ENCODE measurements at places on chromosomes 6 and 20.

GRCh38 chr6:11217360-11218101 lies 14.9 kb downstream of the NEDD9 start:
- no peak for DNase-seq

- DNase-seq, result no peak
These were observed 148.3 kb upstream of the SCGN start for GRCh38 chr6:25503686-25504085.

DNA sequence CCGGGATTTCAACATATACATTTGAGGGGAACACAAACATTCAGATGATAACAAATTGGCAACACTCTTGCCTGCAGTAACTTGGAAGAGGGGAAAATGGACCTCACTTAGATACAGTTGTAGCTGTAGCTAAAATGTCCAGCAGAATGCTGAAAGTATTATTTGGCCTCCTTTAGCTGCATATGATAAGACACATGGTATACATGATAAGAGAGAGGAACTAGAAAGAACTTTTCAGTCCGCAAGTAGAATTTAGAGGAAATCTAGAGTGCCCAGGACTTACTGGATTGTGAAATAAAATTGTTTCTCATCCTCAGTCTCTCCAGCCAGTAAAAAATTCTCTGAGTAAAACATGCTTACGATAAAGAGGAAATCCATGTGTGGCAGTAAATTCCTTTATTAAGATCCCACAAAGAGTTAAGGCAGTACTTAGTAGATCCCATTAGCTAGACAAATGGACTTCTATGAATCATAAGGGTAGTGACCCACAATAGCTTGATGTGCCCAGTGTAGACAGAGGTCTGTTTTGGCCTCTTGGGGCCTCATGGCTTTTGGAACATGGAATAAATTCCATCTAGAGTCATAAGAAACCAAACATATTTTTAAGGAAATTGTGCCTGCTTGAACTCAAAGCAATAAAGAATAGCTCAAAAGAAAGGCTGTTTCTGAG lies 87.9 kb upstream of the RBM24 start:
- no peak for DNase-seq

GRCh38 chr20:14778875-14779274 lies 441.5 kb upstream of the FLRT3 start:
- no peak for DNase-seq

DNA sequence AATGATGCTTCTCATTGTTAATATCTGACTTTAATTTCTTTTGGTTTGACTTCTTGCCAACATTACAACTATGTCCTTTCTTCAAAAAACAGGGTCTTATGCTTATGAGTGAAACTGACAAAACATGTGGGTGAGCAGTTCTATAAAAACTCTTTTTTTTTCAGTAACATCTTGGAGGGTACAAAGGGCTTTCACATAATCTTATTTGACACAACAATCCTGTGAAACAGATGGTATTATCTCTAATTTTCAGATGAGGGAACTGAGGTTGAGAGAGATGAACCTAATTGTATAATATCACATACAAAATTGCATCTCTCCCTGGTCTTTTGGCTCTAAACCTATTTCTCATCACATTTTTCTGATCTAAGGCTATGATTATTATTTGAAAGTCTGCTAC lies 38.3 kb downstream of the MAPK14 start:
- DNase-seq, result no peak

DNA sequence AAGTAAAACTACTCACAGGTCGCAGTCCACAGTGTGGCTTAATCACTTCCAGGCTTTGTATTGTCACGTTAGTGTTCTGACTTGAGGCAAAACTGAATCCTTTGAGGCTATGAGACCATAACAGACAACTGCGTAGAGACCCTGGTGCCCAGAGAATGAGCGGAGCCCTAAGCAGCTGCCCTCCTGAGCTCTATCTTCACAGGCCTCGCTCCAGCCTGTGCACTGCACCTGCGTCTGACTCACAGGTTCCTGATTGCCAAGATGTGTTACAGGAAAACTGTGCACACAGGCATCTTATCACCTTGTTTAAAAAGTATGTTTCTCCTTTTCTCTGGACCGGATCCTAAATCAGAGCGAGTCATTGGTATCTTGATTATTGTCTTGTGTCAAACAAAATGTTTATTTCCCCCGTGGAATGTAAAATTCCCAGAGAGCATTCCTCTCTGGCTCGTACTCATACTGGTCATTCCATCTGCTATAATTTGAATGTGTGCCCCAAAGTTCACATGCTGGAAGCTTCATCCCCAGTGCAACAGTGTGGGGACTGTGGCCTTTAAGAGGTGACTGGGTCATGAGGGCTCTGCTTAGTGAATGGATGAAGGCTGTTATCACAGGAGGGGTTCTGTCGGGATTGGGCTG lies 25.7 kb downstream of the PRR18 start:
- DNase-seq, result no peak

DNA sequence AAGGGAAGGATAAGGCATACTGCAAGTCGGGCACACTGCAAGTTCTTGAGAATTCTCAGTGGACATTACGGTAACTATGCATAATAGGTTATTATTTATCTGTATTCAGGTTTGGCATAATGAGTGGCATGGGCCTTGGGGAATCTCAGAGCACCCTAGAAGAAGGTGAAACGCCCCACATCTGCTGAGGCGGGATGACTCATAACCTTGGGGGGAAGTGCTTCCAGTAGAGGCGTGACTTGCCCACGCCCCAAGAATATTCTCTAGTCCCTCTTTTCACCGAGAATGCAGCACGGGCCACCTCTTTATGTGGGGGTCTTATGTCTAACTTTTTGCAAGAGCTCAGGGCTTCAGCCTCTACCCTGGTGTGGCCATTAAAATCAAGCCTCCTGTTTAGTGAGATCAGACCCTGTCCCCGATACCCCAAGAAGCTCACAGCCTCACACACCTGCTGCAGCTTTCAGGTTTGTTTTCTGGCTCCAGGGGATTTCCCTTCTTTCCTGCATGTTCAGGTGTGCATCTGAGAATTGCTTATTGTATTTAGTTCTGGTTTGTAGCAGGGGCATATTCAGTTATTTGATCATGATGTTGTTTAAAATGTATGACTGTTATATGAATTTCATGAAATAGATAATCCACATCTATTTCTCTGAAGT lies 19.1 kb downstream of the ZFP64 start:
- no peak for DNase-seq

GRCh38 chr6:54846243-54846856 lies at the start of gene FAM83B:
FAM83B (plus strand) TSS chr6:54846771; CDS start chr6:54870247, 23,476 bp downstream.
- DNase-seq, result no peak

- DNase-seq, result no peak
These were observed 7.2 kb downstream of the MYLK4 start for GRCh38 chr6:2743280-2744208.

DNA sequence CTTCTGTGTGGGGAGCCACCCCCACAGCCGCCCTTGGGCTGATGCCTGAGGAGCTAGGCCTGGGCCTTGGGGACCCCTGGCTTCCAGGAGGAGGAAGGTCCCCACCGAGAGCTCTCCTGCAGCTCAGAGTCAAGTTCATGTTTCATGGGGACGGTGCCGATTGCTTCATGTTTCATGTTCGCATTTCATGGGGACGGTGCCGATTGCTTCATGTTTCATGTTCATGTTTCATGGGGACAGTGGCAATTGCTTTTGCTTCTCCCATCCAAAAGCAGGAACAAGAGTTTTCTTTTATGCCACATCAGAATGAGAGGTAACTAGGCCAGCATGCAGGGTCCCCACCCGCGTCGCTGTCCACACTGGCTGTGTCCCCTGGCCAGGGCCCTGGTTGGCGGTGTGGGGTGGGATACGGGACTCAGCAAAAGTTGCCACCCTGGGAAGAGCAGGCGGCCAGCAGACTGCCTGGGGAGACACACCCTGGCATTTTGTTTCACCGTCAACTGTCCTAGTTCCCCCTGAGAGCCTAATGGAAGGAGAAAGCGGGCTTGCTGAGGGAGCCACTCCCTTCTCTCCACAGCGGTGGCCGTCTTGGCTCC lies 46.0 kb downstream of the DACT2 start:
- no peak for DNase-seq

GRCh38 chr6:151248295-151248694 lies 8.5 kb downstream of the AKAP12 start:
- DNase-seq, result no peak

DNA sequence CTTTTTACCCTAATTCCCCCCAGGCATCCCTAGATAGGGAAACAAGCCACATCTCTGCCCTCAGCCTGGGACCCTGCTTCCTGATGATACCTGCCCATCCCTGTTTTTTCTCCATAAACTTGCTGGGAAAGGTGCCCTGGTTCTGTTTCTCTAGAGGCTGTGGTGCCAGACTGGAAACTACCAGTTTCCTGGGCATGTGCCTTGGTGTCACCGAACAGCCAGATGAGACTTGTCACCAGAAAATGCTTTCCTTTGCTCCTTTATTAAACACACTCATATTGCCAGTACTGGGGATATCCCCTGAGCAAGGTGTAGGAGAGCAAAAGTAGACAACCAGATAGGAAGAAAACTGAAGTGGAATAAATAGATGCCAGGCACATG lies 16.8 kb downstream of the SRSF3 start:
- DNase-seq, result no peak

GRCh38 chr20:17504066-17504897 lies 26.9 kb downstream of the BFSP1 start:
- DNase-seq, result no peak

- DNase-seq, result no peak
These were observed 56.5 kb downstream of the CD40 start for GRCh38 chr20:46174469-46175126.

- no peak for DNase-seq
These were observed 245.1 kb upstream of the KCNQ5 start for GRCh38 chr6:72376736-72377135.

DNA sequence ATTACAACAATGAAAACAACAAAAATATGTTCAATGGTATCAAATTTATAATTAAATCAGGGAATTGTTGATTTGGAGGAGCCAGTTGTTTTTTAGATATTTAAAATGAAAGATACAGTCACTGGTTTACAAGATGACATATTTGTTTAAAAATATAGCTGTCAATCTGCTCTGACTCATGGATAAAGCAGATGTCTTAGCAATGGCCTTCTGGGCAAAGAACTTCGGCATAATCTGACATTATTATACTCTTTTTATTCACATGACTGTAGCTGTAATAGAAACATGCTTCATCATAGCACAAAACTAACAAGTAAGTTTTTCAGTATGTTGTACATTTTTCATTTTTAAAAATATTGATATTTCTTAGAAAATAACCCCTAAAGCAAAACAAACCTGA lies 267.4 kb downstream of the CENPW start:
- DNase-seq, result no peak
